OCI-LY7 (cell line): ENCODE measurements at places on chromosomes 5 and 9.

GRCh38 chr9:134680393-134681060 is 38.9 kb downstream of the COL5A1 start:
- DNase-seq: no peak

DNA sequence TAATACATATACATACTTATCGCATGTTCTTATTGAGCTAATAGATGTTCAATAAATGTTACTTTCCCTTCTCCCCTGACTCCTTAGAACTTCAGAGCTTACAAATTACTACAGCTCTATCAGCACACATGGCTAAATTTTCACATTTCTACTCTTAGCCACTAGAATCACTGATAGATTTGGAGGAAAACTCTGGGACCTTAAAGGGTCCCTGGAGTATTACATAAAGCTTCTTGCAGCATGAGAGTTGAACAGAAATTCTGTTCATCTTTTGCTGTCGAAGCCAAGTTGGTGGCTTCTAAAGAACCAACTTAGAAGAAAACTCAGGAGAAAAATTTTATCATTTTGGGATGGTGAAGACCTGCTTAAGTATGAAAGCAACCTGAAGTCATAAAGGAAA is 15.5 kb downstream of the B4GALT1 start:
- DNase-seq: no peak

DNA sequence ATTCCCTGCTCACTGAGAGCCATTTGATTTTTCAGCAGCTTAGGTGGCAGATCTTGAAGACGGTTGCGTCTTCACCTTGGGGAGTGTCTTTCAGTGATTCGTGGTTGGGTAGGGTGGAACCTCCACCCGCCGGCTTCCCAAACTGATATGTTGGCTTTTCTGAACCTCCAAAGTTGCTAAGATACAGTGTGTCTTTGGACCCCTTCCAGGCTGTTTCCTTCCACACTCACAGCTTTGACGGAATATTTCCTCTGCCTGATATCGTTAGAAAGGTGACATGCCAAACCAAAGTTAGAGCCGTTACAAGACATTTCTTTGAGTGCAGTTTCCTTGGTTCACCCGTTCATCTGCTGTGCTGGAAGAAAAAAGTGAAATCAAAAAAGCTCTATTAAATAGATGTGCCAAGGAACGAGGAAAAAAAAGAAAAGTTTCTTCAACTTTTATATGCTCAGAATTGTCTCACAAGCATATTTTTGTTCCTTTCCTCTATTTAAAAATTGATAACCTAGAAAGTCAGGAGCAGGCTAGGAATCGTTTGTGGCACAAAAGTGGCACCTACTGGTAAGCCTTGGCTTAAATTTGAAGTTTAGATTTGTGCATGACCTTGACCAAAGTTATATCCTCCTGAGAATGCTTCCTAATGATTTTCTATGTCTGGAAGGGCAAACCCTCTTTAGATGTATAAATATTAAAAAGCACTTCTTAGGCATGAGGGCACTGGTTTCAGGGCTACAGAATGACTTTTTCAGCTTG is 270.7 kb upstream of the WWC1 start:
- no peak for DNase-seq

DNA sequence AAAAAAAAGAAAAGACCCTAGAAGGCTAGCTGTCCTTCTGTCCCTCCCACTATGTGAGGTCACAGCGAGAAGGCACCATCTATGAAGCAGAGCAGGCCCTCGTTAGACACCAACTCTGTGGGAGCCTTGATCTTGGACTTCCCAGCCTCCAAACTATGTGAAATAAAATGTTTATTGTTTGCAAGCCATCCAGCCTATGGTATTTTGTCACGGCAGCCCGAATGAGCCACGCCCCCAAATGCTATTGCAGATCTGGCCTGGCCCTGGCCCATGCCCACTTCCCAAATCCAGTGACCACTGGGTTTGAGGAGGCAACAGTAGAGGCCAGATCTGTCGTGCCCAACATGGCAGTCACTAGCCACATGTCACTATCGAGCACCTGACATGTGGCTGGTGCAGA is 10.8 kb downstream of the STK10 start:
- no peak for DNase-seq
